ENCODE measurements at places on chromosomes 5 and 9.

GRCh38 chr5:178155065-178155464 lies 1.4 kb upstream of the NHP2 start:
- no peak for DNase-seq

- no peak for DNase-seq
Measured at GRCh38 chr9:13436591-13436990, 157.1 kb upstream of the MPDZ start.

DNA sequence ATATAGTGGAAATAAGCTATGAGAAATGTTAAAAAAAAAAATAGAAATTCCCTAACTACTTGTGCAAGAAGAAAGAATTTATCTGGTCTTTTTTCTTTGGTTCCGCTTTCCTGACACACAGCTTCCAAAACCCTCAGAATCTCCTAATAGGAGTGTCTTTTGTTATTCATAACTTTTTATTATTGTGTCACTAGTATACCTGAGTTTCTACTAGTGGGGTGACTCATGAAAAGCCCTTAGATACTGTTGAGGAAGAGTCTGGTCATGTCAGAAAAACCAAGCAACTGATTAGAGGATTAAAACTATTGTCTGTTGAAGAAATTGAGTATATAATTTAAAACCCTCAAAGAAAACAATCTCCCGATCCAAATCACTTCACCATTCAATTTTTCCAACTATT lies 152.8 kb upstream of the IFNE start:
- DNase-seq: no peak

GRCh38 chr9:126301985-126302603 lies 24.5 kb upstream of the MVB12B start:
- peak; percentile 11 for DNase-seq

GRCh38 chr5:178419196-178419595 lies 171.0 kb downstream of the COL23A1 start:
- DNase-seq: no peak

DNA sequence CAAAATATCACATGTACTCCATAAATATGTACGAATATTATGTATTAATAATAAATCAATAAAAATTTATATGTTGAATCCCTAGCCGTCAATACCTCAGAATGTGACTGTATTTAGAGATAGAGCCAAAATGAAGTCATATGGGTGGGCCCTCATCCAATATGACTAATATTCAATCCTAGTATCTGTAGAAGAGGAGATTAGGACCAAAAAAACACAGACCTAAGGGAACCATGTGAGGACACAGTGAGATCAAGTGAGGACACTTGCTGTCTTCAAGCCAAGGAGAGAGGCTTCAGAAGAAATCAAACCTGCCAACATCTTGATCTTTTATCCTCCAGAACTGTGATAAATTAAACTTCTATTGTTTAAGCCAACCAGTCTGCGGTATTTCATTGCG lies 3.7 kb upstream of the AMACR start:
- no peak for DNase-seq

GRCh38 chr5:71663191-71663969 lies 55.7 kb upstream of the CARTPT start:
- no peak for DNase-seq

- DNase-seq: no peak
Measured at GRCh38 chr5:73831066-73831465, 205.1 kb downstream of the ARHGEF28 start.

GRCh38 chr5:167284222-167284890 lies 1007.1 kb upstream of the WWC1 start:
- no peak for DNase-seq

- DNase-seq: peak; percentile 43
Measured at GRCh38 chr5:124902097-124902821, 155.8 kb upstream of the ZNF608 start.

GRCh38 chr9:97561501-97561900 lies 60.0 kb downstream of the TMOD1 start:
- no peak for DNase-seq

DNA sequence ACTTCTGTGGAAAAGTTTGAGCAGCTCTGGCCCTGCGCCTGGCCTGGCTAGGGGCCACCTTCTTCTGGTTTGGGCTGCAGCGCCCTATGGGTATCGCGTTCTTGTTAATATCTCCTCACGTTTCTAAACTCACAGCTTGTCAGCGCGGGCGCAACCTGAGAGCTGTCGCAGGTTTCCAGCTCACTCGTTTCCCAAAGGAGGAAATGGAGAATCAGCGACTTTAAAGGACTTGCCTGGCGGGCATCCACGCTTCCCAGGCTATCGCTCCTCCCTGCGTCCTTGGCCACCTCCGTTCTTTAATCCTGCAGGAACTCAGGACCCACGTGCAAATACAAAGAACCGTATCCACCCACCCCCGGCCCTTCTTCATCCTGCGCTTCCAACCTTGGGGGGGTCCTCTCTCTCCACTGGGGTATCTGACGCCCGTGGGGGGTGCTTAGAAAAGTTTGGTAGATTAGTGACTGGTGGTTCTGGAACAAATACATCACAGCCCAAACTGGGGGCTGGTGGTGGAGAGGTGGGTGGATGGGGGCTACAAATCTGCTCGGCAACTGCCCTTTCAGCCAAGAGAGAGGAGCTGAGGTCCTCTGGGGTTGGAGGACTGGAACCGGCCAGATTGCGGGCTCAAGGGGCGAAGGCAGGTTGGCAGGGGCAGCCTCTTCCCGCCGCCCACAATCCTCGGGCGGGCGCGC lies 578 bp upstream of the PSAT1 start:
- DNase-seq: no peak

DNA sequence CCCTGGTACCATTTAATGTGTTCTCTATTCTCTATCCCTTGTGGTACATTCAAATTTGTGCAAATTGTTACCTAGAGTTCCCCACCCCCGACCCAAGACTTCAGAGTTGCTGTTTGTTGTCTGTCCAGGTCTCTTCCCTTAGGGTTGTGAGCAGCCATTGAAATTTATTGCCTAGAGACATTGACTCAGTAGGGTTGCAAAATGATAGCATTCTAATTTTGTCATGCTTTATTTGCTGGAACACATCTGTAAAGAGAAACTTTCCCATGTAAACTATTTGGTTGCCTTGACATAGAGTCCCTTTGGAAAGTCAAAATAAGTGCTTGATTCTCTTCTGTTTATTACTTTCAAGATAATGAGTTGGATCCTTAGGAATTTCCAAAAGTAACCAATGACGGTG lies 91.7 kb upstream of the KLF9 start:
- no peak for DNase-seq

GRCh38 chr5:159441441-159441840 lies 111.2 kb upstream of the IL12B start:
- DNase-seq: no peak

All from retinal pigment epithelial cell (primary cell).